ENCODE measurements at places on chromosomes 1 and 21. TPM values are rescaled to one million over a fixed set of nuclear protein-coding genes. Genes with fewer than 3 reads are reported as not detected.
A peak's percentile ranks its signal among the peaks of the same experiment; 100 is the strongest.

Gene SLX9
- 35.8 TPM for total RNA-seq

Gene HSD3B2
- not detected for total RNA-seq

Gene LAMB3
- total RNA-seq: 3.6 TPM

Gene WLS
- 78.0 TPM for total RNA-seq

Gene CHODL
- 0.57 TPM for total RNA-seq

Gene TNFRSF18
- total RNA-seq: 0.19 TPM

Gene CD101
- total RNA-seq: 1.6 TPM

Gene ARID4B
- 17.6 TPM for total RNA-seq

Gene NTMT2
- 2.0 TPM for total RNA-seq

Gene AADACL4
- not detected for total RNA-seq

Gene SH3D21
- total RNA-seq: 3.3 TPM

Gene SMIM1
- total RNA-seq: 8.0 TPM

Gene CDC42
- 164 TPM for total RNA-seq

GRCh38 chr1:200095057-200095577 is 67.6 kb downstream of the NR5A2 start:
- DNase-seq: no peak

- DNase-seq: peak; percentile 74
Measured at GRCh38 chr1:29706936-29707335, 470.6 kb downstream of the PTPRU start.

- no peak for DNase-seq
Measured at GRCh38 chr1:175409938-175410337, 217.4 kb upstream of the KIAA0040 start.

GRCh38 chr1:87061742-87062156 is 147.3 kb downstream of the HS2ST1 start:
- DNase-seq: no peak

- no peak for DNase-seq
Measured at GRCh38 chr1:107442551-107442950, 301.7 kb downstream of the NTNG1 start.

DNA sequence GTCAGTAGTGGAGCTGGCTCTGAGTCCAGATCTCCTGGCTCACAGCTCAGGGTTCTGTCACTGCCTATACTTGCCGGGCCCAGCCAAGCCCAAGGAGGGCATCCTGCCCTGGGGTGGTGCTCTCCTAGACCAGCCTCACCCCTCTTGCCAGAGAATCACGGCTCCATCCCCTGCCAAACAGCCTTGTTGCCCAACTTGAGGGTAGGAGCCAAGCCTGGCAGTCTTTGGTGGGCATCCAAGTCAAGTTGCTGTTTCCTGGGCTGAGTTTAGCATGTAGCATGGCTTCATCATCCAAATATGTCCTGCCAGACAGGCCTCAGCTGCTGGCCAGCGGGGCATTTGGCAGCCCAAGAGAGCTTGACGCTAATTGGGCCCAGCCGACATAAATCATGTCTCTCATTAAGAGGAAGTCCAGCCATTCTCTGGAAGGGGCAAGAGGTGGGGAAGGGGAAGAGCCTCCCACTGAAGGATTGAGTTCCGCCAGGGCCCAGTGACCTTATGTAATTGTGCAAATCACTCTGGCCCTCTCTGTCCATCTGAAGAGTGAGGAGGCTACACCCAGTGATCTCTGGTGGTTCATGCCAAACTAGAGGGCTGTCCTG is 22.6 kb upstream of the TRABD2B start:
- DNase-seq: peak; percentile 85

DNA sequence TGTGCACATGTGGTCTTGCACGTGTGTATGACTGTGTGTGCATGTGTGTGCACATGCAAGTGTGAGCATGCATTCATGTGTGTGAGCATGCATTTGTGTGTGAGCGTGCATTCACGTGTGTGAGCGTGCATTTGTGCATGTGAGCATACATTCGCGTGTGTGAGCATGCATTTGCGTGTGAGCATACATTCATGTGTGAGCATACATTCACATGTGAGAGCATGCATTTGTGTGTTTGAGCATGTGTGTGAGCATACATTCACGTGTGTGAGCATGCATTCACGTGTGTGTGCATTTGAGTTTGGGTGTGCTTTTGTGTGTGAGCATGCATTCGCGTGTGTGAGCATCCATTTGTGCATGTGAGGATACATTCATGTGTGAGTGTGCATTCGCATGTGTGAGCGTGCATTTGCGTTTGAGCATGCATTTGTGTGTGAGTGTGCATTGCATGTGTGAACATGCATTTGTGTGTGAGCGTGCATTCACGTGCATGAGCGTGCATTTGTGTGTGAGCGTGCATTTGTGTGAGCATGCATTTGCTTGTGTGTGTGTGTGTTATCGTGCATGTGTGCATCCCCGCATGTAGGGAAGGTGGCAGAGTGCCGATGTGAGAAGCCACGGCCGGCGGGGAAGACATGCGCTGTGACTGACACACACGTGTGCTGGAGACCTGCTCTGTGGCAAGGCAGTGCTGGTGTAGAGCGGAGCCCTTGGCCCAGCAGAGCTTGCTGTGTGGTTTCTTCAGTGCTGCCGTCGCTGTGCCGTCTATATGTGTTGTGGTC is 18.2 kb downstream of the ITGB2 start:
- DNase-seq: no peak

GRCh38 chr21:42581993-42582786 is 68.5 kb downstream of the SLC37A1 start:
- peak; percentile 69 for DNase-seq

DNA sequence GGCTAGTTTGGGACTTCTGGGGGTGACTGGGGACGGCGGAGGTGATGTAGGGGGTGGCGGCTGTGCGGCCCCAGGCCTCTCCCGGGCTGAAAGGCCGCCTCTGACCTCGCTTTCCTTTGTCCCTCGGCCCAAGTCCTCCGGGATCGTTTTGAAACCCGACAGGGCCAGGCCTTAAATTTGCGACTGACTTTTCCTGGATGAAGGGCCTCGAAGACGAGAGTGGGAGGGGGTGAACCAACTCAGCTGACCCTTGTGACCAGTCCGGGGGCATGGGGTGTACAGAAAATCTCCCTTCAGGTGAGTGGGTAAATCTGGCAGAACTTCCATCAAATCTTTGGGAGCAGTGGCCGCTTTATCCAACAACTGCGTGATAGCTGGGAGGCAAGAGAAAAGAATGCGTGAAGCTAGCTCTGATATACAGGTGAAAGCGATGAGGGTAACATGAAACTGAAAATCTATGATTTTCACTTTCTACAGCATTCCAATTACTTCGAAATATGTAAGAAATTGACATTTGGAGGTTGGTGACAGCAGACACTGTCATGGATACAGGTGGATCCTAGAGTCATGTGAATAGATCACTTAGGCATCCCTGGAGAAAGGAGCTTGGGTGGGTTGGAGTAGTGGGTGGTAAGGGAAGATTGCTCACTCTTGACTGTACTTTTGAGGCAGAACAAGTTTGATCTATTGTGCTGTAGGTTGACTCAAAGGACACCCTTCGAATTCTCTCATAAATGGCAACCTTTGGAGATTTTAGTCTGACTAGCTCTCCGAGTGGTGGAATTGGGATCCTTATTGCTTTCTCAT is 885 bp downstream of the AHCYL1 start:
- DNase-seq: no peak

GRCh38 chr1:77686796-77687518 is 4.5 kb upstream of the ZZZ3 start:
- no peak for DNase-seq

DNA sequence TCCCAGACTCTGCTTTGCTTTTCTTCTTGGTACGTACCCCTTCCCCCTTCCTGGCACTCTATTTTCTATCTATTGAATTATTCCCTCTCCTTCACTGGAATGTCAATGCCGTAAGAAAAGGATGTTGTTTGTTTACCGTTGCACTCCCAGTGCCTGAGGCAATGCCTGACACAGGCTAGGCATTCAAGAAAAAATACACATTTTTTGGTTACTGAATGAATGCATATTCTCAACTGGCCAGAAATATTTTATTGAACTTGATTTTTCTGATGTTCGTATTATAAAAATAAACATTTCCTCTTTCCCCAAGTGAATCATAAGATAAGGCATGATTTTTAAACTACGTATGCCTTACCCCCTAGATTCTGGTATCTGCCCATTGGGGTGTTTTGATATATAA is 41.2 kb downstream of the GNG12 start:
- DNase-seq: no peak

GRCh38 chr1:25757846-25758185 is 42.2 kb upstream of the SELENON start:
- no peak for DNase-seq

DNA sequence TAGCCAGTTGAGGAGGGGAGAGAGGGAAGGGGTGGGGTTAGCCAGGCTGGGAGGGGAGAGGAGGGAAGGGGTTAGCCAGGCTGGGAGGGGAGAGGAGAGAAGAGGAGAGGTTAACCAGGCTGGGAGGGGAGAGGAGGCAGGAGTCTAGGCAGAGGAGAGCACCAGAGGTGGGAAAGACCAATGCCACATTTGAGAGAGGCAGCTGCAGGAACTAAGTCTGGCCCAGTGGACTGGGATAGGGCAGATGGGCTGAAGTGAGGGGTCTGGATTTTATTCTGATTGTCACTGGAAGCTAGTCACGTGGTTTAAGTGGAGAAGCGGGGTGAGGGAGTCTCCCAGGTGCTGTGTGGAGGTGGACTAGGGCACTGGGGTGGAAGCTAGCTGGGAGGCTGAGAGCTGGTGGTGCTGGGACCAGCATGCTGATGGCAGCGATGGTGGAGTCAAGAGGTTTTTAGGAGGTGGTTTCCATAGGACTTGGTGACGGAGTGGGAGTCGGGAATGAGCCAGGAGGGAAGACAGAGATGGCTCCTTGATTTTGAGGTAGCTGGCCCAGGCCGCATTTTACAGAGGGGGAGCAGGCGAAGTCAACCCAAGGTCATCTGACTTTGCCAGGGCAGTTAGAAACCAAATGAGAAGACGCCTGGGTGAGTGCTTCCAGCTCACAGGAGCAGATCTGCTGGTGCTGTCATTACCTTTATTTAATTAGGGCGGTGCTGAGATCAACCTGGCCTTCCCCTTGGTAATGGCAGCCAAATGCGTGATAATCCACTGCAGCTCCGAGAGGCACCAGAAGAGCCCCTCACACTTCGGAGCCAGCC is 42.8 kb downstream of the DISP3 start:
- peak; percentile 22 for DNase-seq

- DNase-seq: no peak
Measured at GRCh38 chr1:19704247-19705113, 39.8 kb downstream of the HTR6 start.

DNA sequence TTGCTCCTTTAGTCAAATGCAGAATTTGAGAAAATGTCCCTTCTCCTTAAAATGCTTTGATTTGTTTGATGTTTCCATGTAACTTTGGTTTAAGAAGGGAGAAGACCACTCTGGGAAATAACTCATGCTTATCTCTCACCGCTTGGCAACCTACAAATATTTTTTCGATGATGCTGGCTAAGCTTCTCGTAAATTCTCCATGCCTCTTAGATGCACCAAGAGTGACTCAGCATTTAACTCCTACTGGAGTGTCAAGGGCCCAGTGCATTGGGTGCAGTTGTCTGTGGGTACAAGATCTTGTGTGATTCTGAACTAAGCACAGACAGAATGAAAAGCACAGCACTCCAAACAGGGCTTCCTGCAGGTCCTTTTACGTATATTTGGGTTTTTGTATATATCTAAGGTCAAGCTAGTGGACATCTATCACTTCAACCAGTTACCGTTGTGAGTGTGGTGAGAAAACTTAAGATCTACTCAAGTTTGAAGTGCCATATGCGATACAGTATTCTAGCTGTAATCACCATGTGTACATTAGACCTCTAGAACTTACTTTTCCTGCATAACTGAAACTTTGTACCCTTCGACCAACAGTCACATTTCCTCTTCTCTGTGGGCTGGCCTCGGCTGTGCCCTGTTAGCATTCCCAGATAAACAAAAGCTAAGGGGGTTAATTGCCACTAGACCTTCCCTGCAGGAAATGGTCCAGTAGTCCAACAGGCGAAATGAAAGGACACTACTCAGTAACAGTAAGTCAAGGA is 55.8 kb downstream of the COL18A1 start:
- no peak for DNase-seq

- DNase-seq: no peak
Measured at GRCh38 chr1:153261281-153262069, 2.0 kb downstream of the LORICRIN start.

All from cardiac septum (tissue), 1 donor.